ENCODE measurements at places on chromosomes 4 and X. TPM values are rescaled to one million over a fixed set of nuclear protein-coding genes. Genes with fewer than 3 reads are reported as not detected.

DNA sequence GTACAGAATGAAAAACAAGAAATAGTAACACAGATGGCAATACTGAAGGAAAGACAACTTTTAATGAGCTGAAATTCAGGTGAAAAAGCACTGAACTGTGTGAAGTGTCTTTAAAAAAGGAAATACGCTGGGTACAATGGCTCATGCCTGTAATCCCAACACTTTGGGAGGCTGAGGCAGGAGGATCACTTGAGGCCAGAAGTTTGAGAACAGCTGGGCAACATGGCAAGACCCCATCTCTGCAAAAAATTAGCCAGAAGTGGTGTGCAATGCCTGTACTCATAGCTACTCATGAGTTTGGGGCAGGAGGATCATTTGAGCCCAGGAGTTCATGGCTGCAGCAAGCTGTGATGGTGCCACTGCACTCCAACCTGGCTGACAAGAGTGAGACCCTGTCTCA is 59.8 kb upstream of the COX18 start:
- no peak for DNase-seq

DNA sequence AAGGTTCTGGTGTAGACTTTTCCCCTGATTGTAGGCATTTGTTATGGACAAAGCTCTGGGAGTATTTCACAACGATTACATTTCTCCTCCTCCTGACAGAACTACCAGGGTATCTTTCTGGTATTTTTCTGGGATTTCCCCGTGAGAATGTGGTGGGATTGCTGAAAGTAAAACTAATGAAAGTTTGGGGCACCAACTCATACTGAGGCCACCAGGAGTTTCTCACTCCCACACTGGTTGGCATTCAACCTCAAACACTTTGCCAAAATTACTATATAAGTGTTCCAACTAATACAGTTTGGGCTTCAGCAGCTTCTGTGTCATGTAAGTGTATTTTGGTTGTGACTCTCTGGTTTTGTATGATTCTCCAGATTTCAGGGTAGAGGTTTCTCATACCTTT is 855.1 kb downstream of the GLUD2 start:
- DNase-seq = no peak

- peak; percentile 27 for DNase-seq
These were observed 206.3 kb downstream of the ARHGAP24 start for GRCh38 chr4:85681221-85681657.

DNA sequence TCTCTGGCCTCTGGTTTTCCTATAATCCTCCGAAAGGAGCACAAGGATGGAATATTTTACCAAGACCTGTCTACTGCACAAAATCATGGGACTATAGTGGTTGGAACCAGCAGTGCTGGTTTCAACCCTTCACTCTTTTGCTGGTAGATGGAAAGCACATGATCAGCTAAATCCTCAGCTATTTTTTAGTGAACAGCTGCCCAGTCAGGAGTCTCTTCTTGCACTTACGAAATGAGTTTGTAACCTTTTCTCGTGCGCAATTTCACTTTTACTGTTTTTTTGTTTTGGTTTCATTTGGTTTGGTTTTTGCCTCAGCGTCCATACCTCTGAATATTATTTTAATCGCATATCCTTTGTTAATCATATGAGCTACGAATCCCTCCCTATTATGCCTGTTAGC is 418.5 kb upstream of the CPEB2 start:
- no peak for DNase-seq

GRCh38 chr4:15317246-15317645 is 110.6 kb upstream of the C1QTNF7 start:
- no peak for DNase-seq

- DNase-seq = no peak
These were observed 26.0 kb upstream of the LHFPL1 start for GRCh38 chrX:112705726-112706125.

DNA sequence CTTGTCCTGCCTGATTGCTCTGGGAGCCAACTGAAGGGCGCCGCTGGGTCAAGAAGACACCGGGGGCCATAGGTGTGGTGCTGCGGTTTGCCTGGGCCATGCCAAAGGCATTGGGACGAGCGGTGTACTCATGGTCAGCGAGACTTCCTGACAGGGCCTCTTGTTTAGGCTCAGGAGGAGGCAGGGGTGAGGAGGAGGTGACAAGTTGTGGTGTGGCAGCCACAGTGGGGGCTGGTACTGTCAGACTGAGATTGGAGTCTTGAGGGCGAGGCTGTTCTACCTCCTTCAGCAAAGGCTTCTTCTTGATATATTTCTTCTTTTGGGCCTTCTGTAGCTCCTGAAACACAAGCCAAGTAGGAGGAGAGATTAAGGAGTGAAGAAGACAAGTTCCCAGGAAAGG is 104.1 kb downstream of the PHF8 start:
- no peak for DNase-seq

PNMA3 gene
- total RNA-seq = not detected

OPRPN gene
- not detected for total RNA-seq

PGRMC2 gene
- 16.5 TPM for total RNA-seq

NPY5R gene
- total RNA-seq = 6.1 TPM

SLC7A11 gene
- 0.75 TPM for total RNA-seq

GAGE1 gene
- not detected for total RNA-seq

AFAP1 gene
- total RNA-seq = 84.9 TPM
